Activated CD4-positive, alpha-beta T cell treated with anti-CD3 and anti-CD28 coated beads, Interleukin-2, amount 50 U/mL, for 4 hours (primary cell): ENCODE measurements at places on chromosomes 6 and 20.

- DNase-seq = no peak
Observed at GRCh38 chr20:31508517-31509244, 5.6 kb upstream of the HM13 start.

- no peak for DNase-seq
Observed at GRCh38 chr6:7907159-7907558, 3.4 kb downstream of the TXNDC5 start.

DNA sequence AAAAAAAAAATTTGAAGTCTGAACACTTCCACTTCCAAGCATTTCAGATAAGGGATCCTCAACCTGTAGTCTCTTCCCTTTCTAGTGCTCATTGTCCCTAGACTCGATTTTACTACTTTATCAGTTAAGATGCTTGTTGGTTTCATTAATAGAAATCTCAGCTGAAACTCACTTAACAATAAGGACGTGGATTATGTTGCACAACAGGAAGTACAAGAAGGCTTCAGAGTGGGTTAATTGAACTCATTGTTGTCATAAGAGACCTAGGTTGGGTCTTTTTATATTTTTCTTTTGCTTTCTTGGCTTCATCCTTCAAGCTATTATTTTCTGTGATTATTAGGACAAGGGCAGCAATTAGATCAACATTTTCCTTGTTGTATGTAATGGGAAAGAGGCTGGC is 175.2 kb downstream of the CDKAL1 start:
- DNase-seq = no peak

DNA sequence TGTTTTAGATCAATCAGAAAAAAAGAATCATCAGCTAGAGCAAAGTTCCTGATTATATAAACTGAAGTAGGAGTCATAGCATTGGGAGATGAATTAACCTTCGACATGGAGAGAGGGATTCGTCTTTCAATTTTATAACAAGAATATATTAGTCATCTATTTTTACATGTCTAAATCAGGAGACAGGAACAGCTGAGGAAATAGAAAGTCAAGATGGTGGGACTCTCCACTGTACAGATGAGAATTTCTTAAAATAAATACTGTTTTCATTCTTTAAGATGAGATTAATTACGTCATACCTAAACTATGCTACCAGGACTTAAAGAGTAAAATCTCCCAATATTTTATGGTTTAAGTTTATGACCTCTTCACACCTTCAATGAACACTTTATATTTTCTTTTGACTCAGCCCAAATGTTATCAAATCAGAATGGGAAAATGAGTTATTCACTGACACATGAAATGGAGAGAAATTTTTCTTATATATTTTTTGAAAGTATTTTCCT is 1137.7 kb downstream of the EPHA7 start:
- no peak for DNase-seq

DNA sequence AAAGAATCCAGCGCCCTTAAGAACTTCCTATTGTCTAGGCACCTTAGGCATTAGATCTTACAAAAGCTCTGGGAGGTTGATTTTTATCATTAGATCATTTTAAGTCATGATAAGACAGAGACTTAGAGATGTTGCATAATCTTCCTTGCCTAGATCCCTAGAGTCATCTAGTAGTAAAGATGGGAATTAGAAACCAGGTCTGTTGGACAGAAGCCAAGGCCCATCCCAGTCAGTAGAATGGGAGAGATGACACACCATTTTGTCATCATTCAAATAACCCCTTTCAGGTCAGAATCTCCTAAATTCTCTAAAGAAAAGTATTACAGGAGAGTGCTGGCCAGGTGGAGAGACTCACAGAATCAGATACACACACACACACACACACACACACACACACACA is 579.1 kb downstream of the BMP2 start:
- no peak for DNase-seq

DNA sequence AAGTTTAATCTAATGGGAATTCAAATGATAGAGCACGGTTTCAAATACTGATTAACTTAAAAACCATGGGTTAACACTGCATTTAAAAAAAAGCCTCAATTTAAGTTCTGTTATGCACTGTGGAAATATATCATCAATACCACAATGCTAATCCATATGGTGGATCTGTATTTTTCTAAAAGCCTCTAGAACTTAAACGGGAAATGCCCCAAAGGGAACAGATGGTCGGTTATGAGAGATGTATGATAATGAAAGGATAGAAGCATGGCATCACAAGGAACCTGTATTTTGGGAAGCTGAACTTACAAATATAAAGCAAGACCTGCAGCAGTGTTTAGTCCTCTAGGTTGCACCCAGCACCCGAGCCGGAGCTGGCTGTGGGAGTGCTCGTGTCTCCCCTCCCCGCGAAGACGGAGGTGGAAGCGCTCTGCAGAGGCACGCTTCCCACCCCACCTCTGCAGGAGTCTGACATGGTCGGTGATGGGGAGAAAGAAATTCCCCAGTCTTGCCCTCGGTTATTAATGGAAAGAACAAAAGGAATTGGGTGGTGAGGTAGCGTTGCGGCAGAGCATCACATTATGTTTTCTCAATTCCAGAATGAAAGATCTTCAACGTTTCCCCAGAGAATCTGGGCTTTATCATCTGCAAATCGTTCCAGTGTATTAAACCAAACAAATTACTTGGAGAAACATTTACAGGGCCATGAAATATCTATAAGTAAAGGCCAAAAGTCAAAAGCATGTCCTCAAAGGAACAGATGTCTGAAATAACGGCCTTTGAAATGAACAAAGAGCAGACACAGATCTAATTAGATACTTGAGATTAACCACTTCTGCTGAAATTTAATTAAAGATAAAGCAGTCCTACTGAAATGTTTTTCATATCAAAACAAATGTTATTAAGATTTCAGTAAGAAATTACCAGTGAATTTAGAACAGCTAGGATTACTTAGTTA is 103.1 kb upstream of the POPDC3 start:
- no peak for DNase-seq

DNA sequence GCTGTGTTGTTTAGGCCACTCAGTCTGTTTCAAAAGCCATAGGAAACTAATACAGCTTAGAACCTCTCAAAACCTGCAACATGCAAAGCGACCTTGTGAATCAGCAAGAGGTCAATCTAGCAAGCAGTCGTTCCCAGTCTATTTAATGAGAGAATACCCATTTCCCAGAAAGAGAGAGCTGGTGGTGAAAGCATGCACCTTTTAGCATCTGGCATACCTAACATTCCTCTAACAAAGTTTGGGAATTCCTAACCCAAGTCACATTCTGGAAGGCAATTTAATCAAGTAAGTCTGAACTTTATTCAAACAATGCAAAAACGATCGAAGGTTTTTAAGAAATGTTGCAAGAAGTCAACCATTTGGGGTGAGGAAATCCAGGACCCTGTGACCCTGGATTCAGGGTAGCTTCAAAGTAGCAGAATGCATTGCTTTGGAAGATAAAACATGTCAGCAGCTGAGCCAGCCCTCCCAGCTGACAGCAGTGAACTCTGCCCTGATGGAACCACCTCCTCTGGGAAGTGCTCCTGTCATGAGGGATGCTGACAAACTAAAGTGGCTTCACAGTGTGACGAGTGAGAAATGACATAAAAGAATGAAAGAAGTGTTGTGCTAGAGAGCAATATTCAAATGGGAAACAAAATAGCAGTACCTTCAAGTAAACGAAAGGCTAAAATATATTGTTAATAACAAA is 104.8 kb downstream of the GMDS start:
- DNase-seq = no peak
